ENCODE measurements at places on chromosomes 5 and 9.

DNA sequence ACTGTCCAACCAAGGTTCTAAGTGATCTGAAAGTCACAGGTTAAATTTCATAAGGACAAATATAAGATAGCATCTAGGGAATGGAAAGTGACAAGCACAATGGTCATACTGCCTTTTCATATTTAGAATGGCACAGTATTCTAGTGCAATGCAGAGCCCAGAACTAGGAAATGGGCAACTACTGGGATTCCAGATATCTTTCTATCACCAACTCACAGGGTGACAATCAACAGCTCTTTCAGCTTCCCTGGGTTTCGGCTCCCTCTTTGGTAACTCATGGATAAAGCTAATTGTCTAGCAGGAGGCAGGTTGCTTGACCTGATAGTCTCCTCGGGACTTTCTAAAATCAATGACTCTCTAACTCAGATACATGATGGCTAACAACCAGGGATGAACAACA lies 60.4 kb downstream of the NR3C1 start:
- no peak for DNase-seq

GRCh38 chr5:174690271-174690670 lies 34.1 kb upstream of the MSX2 start:
- DNase-seq = no peak

- DNase-seq = no peak
Measured at GRCh38 chr5:66337626-66338226, 193.6 kb downstream of the SREK1 start.

DNA sequence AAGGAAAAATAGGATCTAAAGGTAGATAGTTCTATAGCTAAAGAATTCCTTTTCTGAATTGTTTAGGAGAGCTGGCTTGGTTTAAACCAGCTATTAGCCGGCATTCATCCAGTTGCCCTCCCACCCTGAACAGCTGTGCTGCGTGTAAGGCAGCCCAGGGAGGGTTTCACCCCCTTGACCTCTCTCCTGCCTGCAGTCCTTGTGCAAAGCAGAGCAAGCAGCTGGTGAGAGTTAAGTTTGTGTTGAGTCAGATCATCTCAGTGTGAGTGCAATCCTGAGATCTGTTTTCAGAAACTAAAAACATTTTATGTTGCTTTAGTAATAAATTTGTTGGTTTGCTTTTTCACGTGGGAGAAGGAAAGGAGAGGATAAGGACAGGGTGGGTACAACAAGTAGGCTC lies 13.0 kb downstream of the SLC25A25 start:
- no peak for DNase-seq

DNA sequence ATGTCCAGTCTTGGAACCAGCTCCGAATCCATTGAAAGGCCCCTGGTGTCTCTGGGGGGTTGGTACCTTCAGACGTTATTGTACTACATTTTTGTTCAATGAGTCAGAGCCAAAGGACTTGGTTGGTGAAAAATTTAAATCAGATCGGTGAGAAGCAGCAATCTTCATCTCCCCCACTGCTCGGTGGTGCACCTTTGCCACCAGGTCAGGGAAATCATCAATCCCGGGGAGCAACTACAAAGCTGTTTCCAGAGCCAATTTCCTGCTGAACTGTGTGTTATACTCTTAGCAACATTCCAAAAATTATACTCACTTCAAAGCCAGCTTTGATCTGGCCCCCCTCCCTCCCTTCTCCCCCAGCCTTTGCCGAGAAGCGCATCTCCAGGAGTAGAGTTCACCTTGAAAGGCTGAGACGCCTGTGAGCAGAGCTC lies 375.2 kb upstream of the WWC1 start:
- DNase-seq = no peak

DNA sequence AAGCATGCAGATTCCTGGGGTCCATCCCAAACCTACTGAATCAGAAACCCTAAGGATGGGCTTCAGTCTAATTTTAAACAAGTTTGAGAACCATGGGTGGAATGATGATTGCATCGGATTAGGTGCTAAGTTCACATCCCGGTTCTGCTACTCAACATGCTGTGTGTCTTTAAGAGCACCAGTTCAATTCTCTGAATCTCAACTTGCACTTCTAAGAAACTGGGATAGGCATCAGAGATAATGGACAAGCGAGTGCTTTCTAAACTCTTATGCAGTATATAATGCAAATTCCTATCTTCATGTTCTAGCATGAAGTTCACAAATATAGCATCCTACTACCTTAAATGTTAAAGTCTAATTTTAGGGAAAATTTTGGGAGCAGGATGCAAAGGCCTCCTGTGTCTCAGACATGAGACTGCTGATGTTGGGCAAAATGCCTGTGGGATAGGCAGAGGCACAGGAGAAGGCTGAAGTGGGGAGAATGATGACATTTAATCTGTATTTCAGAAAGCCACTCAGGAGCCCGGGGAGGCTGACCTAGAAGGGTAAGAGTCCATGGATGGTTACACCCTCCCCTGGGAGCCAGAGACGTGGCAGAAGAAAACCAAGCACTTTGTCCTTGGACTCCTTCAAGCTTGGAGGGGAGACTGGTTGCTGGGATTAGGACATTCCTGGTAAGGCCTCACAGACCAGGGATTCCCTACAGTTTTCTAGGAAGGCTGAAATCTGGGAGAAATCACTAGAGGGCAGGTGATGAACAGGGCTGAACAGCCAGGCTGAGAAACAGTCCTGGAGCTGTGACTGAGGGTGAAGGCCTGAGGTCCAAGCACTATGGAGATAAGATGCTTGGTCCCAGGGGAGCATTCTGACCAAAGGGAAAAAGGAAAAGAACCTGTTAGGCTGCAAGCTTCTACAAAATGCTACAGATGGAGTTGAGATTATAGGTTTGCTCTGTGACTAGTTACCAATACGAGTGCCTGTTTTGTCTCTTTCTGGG lies 311.9 kb upstream of the PANK3 start:
- DNase-seq = no peak

DNA sequence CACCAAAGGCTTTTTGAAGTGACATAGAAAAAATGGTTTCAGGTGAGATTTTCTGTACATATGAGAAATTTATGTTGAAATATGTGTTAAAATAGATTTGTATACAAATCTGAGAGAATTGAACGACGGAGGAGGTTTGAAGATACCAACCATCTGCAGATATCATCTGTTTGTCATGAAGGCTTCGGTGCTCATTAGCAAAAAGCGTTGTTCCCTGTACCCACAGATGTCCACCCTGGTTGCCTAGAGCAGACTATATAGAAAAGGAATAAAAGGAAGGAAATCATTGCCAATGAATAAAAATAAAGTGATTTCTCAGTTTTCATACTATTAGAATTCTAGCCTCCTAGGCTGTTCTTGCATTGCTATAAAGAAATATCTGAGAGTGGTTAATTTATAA lies 2262.8 kb upstream of the ACO1 start:
- DNase-seq = no peak

DNA sequence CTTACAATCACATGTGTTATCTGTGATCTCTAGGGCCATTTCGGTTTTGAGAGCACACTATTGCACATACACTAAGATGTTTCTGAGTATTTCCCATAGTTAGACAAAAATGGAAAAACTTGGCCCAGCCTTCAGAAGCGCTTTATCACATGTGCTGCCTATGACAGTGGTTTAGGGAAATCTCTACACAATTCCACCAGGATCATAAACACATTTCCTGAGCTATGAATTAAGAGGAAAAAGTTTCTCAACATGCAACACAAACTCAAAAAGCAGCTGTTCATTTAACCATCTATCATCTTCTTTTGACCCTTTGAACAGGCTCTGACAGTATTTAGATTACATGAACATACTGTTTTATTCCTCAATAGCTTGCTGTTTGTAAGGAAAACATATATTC lies 15.1 kb downstream of the FGF1 start:
- DNase-seq = no peak

Data from head of caudate nucleus (tissue), 42 donors.